ENCODE measurements at places on chromosomes 11 and 22.
A peak's percentile ranks its signal among the peaks of the same experiment; 100 is the strongest.

GRCh38 chr22:31970490-31971444 is 26.4 kb downstream of the YWHAH start:
- DNase-seq = no peak

DNA sequence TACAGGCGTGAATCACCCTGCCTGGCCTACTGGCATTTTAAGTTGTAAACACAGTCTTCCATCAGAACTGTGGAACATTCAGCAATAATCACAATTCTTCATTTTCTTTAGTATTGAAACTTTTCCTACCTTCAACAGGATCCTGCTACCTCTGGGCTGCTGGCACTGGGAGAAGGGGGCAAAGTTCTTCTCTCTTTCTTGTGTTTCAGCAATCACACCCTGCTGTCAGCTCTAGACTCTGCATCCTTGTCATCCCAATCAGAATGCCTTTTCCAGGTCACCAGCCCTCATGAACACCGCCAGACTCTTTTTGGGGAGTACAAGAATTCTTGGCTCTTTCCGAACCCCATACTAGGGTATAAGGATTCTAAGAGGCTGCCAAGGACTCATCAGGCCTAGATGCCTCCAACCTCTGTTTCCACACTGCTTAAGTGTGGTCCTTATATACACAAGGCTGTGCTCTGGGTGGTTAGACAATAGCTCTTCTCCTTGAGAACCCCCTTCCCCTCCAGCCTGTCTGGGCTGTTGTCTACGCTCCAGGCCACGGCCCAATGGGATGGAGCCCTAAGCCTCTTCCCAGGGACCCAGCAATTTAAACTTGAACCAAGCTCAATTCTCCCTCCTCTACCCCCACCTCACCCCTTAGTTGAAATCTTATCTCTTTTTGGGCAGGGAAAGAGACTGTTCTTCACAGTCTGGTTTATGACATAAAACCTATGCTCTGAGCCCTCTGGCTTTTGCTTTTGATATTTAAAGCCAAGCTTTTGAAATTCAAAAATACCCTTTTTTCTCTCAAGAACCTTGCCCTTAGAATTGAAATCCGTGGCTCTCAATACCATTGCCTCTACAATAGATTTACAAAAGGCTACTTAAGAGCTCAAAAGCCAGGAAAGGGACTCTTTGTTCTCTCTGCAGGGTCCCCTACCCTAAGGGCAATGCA is 327.4 kb downstream of the BUD13 start:
- DNase-seq = no peak

- no peak for DNase-seq
Observed at GRCh38 chr11:115325523-115325922, 178.7 kb downstream of the CADM1 start.

GRCh38 chr11:726278-727220 is 20.5 kb downstream of the EPS8L2 start:
- no peak for DNase-seq

DNA sequence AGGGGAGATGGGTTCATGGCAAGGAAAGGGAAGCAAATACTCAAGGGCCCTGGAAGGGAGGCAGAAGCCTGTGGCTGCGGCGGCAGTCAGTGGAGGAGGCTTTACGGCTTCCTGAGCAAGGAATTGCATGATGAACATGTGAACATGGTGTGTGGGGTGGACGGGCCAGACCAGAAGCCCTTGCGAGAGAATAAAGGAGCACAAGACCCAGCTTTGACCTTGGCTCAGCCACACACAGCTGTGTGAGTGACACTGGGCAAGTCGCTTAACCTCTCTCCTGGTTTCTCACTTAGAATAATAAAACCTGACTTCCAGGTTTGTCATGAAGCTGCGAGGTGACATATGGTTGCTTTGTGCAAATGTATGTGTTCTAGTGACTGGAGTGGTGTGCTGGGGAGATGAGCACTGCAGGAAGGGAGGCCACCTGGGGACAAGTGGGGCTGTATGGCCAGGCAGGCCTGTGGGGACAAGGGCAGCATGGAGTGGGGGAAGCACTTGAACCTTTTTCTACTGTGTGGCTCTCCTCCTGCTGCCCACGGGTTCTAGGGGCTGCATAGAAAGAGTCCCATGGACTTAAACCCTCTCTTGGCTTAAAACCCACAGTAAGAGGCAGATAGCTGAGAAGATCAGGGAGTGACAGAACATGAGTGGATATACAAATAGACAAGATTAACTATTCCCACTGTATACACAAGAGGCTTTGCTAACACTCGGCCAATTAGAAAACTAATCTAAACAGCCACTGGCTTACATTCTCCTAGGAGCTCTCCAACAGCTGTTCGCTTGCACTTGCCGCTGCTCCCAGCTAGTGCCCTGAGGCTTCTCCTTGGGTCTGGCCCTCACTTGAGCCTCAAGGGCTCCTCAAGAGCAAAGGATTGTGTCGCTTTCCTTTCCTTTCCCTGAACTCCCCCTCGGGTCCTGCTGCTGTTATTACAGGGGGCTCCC is 67.3 kb upstream of the CDON start:
- DNase-seq = no peak

- peak; percentile 35 for DNase-seq
Observed at GRCh38 chr22:45200860-45201511, 37.3 kb downstream of the NUP50 start.

DNA sequence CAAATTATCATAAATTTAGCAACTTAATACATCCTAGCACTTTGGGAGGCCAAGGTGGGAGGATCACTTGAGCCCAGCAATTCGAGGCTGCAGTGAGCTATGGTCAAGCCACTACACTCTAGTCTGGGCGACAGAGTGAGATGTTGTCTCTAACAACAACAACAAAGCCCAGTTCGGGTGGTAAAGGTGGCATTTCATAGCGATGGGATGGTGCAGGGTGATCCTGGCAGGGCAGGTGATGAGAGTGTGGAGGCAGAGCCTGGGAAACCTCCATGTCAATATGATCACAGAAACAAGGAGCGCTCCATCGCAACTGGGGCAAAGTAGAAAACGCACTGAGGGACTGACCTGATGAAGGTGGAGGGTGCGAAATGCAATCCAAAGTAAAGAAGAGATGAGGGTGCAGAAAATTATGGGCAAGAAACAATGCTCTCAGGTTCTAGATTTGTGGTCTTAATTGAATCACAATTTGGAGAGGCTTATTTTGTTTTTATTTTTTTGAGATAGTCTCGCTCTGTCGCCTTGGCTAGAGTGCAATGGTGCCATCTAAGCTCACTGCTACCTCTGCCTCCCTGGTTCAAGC is 32.8 kb upstream of the CLDN5 start:
- DNase-seq = no peak

GRCh38 chr11:70660889-70661197 is 262.5 kb downstream of the CTTN start:
- no peak for DNase-seq

- no peak for DNase-seq
Observed at GRCh38 chr11:134045799-134046635, 22.9 kb upstream of the JAM3 start.

GRCh38 chr11:131695889-131696429 is 325.5 kb downstream of the NTM start:
- no peak for DNase-seq

DNA sequence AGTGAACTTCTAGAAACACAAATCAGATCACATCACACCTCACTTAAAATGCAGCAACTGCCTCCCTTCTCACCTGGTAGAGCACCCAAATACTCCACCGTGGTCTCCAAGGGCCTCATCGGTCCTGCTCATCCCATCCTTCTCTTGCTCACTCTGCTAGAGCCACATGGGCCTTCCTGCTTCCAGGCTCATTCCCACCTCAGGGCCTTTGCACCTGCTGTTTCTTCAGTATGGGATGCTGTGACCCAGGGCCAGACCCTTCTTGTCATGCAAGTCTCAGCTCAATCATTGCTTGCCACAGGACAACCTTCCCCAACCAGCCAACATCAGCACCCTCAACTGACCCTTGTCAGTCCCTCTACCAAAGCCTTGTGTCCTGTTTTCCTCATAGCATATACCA is 124.9 kb downstream of the GALNT18 start:
- no peak for DNase-seq

- DNase-seq = no peak
Observed at GRCh38 chr22:27538666-27539065, 262.9 kb downstream of the MN1 start.

- no peak for DNase-seq
Observed at GRCh38 chr11:17876827-17877226, 136.0 kb downstream of the SERGEF start.

DNA sequence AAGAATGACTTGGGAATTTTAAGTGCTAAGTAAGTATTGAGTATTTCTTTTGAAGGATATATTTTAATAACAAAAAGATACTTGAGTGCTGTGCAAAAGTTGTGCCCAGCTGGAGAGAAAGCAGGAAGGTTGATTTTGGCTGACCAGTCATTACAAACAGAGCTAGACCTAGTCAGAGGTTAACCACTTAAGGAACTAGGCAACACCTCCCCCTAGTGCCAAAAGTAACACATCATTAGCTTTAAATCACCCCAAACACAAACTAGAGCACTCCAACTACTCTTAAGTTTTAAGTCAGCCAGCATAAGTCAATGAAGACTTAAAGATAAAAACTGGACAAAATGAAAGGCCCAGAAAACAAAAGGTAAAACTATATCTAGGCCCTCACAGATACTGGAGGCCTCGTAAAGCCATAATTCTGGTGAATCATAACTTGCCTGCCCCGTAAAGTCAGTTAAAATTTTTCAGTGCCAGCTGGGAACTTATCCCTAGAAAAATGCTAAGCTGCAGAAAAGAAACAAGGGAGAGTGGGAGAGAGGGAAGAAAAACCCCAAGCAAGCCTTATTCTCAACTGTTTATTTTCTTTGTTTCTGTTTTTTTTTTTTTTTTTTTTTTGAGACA is 4.6 kb downstream of the TMEM9B start:
- DNase-seq = peak; percentile 80

DNA sequence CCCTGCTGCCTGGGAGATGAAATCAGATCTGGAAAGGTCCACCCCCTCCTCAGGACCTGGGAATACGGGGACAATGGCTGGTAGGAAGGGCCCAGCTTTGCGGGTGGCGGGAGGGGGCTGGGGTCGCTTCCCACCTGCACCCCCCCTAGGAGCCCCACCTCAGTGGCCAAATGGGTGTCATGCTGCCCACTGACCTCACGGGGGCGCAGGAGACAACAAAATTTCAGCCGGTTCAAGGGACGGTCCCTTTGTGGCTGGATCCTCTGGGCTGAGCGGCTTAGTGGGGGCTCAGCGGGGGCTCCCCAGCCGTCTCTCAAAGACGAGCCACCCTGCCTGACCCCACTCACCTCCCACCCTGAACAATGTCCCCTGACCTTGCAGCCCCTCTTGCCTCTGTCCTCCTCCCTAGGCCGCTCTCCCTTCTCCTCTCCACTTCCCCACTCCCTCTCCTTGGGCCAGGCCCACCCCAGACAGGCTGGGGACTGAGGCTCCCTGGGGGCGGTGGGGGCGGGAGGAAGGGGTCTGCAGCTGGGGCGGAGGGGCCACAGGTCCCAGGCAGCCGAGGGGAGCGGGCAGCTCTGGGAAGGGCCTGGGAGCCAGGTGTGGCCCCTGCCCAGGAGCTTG is 39.3 kb upstream of the H19 start:
- no peak for DNase-seq

DNA sequence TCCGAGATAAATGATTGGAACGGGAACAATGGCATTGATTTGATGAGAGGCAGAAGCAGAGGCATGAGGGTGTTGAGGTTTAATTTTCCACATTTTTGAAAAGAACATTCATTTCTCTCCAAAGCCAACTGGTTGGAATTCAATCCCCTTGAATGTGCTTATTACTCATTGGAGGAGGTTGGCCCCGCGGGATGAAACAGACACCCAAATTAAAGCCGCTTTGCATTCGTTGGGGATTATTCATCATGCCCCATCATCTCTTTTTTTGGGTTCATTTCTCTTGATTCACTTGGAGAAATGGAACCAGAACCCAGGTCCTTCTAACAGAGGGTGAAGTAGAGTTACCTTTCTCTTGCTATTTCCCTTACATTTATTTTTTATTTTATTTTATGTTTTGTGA is 47.6 kb upstream of the PARVG start:
- no peak for DNase-seq

DNA sequence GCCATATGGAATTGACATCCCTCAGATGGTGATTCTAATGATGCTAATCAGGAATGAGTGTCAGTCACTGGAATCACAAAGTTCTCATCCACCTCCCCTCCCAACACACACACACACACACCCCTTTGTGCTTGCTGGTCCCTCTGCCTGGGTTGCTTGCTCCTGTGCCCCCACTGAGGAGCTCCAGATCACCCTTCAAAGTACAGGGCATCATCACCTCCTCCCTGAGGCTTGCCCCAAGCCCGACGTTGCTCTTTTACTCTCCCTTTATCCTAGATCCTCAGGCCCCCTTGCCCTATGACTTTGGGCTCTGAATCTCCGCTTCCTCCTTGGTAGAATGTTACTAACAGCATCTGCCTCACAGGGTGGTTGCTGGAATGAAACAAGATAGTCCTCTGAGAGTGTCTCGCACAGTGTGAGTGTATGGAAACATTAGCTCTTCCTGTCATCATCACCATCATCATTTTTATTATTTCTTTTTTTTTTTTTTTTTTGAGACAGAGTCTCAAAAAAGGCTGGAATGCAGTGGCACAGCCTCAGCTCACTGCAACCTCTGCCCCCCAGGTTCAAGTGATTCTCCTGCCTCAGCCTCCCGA is 3.4 kb downstream of the TOM1 start:
- no peak for DNase-seq

DNA sequence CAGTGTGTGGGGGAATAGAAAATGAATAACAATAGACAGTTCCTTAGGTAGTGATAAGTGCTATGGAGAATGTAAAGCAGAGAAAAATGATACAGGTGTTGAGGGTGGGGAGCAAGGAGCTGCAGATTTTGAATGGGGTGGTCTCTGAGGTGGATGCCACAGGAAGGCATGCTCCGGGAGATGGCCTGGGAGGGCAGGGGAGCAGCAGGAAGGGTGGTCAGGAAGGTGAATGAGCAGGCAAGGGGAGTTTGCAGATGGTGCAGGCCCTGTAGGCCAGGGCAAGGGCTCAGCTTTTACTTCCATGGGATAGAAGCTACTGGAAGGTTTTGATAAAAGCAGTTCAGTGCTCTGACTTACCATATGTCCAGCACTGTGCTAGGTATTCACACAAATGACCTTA is 44.8 kb downstream of the FDX1 start:
- DNase-seq = no peak

DNA sequence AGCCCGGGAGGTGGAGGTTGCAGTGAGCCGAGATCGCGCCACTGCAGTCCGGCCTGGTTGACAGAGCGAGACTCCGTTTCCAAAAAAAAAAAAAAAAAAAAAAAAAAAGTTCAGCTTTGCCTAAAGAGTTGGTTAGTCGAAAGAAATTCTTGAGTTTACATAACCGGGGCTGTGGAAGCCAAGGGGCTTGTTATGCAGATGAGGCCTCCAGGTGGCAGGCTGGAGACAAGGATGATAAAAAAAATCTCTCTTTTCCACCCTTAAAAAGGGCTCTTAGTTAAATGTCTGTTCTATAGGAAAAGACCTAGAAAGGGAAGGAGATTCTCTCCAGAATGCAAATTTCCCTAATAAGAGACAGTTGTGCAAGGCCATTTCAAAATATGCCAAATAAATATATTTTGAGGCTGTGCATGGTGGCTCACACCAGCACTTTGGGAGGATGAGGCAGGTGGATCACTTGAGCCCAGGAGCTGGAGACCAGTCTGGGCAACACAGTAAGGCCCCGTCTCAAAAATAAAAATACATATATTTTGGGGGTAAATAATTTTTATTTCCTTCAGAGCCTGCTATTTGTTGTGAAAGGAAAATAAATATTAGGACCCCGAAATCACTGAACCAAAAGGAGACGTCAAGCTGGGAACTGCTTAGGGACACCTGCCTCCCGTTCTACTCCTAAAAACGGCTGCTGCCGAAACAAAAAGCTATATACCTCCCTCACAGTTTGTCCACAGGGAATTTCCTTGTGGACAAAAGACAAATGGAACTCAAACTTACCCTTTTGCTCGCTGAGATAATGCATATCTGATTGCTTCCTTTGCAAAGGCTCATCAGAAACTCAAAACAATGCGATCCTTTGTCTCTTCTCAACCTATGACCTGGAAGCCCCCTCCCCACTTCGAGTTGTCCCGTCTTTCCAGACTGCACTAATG is 2.4 kb upstream of the IFITM2 start:
- no peak for DNase-seq
